Dorsolateral prefrontal cortex (tissue), 122 donors: ENCODE measurements at places on chromosomes 6 and 20.

DNA sequence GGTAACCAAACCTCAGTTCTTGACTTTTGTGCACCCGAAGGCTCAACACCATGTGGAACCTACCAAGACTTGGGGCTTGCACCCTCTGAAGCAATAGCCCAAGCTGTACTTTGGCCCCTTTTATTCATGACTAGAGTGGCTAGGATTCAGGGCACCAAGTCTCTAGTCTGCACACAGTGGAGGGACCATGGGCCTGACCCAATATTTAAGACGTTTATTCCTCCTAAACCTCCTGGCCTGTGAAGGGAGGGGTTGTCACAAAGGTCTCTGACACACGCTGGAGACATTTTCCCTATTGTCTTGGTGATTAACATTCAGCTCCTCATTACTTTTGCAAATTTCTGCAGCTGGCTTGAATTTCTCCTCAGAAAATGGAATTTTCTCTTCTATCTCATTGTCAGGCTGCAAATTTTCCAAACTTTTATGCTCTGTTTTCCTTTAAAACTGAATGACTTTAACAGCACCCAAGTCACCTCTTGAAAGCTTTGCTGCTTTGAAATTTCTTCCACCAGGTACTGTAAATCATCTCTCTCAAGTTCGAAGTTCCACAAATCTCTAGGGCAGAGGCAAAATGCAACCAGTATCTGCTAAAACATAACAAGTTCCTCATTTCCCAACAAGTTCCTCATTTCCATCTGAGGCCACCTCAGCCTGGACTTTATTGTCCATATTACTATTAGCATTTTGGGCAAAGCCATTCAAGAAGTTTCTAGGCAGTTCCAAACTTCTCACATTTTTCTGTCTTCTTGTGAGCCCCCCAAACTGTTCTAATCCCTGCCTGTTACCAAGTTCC lies 481.4 kb upstream of the BTBD3 start:
- DNase-seq: no peak

DNA sequence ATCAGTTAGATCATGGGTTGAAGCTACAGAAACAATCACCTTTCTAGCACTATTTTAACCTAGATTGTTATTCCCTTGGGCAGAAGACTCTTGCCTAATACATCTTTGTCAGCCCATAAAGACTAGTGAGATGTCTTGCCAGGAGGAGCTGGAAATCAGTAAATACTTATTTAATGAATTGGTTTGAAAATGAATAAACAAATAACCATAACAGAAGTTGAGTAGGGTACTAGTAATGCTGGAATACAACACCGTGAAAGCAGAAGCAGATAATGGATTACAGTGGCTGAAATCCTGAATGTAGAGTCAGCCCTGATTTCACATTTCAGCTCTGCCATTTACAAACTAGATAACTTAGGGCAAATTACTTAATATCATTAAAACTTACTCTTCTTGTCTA lies 236.1 kb downstream of the PACRG start:
- no peak for DNase-seq

DNA sequence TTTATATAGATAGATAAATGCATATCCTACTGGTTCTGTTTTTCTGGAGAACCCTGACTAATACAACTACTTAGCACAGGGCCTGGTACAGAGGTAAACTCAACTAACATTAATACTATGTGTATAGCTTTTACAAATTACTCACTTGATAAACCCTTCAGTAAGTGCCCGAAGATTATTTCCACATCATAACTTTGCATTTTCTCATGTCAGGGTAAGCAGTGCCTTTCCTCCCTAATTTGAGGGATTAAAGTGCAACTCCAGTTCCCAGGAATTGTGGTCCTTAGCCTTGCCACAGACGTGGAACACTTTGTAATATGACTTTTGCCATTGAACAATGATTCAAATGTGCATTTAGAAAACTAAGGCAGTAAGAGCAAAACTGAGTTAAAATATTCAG lies 147.5 kb upstream of the SMLR1 start:
- no peak for DNase-seq

- peak; percentile 74 for DNase-seq
These were observed 2.6 kb upstream of the RSPH3 start for GRCh38 chr6:159002432-159003155.

DNA sequence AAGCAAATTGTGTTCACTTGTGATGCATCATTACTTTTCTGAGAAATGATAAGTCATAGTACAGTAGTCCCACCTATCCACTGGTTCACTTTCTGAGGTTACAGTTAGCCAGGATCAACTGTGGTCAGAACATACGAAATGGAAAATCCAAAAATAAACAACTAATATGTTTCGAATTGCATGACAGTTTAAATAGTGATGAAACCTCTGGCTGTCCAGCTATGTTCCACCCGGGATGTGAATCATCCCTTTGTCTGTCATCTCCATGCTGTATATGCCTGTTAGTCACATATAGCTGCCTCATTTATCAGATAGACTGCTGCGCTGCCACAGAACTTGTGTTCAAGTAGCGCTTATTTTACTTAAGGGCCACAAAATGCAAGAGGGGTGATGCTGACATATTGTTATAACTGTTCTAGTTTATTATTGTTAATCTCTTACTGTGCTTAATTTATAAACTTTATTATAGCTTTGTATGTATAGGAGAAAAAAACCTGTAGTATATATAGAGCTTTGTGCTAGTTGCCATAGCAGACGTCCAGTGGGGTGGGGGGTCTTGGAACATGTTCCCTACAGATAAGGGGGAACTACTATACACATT lies 29.2 kb downstream of the AFDN start:
- no peak for DNase-seq

DNA sequence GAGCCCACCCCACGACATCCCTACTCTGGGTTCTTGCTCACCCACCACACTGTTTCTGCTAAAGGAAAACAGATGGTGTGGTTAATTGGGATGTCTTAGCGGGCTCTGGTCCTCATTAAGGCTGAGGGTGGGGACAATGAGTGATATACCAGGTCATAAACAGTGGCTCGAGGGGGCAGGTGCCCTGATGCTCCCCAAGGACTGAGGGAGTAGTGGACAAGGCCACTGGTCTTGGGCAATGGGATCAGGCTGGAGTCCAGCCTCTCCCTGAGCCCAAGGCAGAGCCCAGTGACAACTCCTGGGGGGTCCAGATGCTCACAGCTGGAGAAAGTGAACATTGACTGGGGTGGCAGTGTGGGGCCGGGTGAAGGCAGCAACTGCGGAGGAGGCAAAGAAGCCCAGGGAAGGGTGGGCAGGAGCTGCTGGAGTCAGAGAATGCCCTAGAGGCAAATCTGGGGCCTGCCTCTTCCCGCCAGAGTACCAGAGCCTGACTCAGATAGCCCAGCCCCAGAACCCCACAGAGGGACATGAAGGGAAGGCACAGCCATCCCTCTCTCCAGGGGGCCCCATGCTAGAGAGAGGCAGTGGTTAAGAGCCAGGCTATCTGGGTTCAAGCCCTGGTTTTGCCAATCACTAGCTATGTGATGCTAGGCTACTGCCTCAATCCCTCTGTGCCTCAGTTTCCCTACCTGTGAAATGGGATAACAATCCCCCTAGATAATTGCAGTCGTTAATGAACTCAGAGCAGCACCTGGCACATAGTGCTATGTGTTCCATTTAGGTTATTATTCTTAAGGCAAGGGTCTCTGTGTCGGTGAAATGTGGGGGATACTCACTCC lies 72.3 kb downstream of the MRPL14 start:
- no peak for DNase-seq

GRCh38 chr6:160137989-160138835 lies 16.6 kb downstream of the SLC22A1 start:
- DNase-seq: no peak

DNA sequence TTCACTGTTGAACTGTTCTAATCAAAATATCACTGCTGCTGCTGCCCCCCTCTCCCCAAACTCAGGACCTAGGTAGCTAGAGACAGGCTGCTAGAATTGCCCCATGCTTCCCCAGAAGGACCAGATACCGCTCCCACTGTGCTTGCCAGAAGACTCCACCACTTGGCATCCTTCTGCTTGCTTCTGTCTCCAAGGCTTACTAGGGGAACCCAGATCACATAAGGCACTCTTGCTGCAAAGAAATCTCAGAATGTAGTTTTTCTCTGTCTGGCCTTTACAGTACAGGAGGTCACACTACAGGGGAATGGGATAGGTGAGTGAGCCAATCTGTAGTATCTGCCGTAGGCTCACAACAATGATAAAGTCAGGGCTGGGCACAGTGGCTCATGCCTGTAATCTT lies 21.5 kb upstream of the SLC9A8 start:
- no peak for DNase-seq

DNA sequence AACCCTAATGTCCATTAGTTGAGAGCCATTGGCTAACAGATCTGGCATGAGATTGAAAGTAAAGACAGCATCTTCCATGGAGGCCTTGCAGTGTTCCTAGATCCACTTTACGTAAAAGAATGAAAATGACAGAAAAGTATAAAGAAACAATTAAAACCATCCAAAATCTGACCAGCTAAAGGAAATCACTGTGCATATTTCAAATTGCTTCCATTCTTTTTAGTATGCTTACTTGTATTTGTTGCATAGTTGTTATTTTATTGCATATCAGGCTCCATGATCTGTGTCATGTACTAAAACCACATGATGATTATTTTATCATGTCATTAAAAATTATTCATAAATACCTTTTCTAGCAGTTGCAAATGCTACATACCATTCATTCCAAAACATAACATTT lies 67.9 kb downstream of the GCLC start:
- no peak for DNase-seq

DNA sequence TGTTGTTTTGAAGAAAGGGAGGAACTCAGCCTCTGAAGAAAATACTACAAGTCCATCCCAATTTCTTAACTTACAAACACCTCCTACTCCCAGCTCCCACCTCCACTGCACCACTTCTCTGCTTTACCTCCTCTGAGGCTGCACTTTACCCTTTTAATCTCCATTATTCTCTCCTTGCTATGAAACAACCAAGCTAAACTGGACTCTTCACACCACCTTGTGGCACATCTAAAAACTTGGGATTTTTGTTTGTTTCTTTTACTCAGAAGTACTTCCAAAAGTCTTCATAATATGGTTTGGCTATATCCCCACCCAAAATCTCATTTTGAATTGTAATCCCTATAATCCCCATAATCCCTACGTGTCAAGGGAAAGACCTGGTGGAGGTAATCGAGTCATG lies 142.2 kb downstream of the MOXD1 start:
- DNase-seq: no peak

- DNase-seq: no peak
These were observed 179.1 kb upstream of the SCGN start for GRCh38 chr6:25472906-25473305.

DNA sequence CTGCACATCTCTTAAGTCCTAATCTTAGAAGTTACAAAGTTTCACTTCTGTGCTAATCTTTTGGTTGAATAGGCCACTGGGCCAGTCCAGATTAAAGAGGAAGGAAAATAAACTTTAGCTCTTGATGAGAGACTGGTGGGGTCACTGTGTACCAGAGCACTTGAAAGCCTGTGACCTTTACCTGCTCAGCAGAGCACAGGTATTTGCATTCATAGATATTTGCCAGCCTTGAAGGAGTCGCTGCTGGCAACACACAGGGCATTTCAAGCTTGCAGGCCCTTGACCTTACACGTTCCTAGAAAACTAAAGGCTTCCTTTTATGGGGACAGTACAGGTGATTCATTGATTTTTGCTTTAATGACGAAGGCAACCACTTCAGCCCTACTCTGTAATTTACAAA lies 108.4 kb upstream of the SLC22A23 start:
- no peak for DNase-seq

- no peak for DNase-seq
These were observed 15.0 kb downstream of the BTN2A1 start for GRCh38 chr6:26472549-26473290.

- no peak for DNase-seq
These were observed 132.3 kb downstream of the PFDN4 start for GRCh38 chr20:54340206-54340605.
